Myocyte (in vitro differentiated cells): ENCODE measurements at places on chromosomes 1 and 21.

DNA sequence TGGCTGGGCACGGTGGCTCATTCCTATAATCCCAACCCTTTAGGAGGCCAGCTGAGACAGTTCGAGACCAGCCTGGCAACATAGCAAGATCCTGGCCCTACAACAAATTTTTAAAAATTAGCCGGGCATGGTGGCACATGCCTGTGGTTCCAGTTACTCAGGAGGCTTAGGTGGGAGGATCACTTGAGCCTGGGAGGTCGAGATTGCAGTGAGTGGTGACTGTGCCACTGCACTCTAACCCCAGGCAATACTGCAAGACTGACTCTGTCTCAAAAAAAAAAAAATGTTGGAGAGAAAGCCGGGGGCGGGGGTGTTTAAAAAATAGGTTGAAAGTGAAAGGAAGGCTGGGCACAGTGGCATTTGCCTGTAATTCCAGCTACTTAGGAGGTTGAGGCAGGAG, 16.5 kb downstream of the CLDN19 start:
- DNase-seq, result no peak

- DNase-seq, result no peak
Observed at GRCh38 chr1:20840731-20841130, 53.6 kb upstream of the HP1BP3 start.

- no peak for DNase-seq
Observed at GRCh38 chr1:215878128-215878527, 311.0 kb downstream of the KCTD3 start.

- DNase-seq, result peak; percentile 40
Observed at GRCh38 chr21:21003701-21004100, 5.5 kb downstream of the NCAM2 start.

DNA sequence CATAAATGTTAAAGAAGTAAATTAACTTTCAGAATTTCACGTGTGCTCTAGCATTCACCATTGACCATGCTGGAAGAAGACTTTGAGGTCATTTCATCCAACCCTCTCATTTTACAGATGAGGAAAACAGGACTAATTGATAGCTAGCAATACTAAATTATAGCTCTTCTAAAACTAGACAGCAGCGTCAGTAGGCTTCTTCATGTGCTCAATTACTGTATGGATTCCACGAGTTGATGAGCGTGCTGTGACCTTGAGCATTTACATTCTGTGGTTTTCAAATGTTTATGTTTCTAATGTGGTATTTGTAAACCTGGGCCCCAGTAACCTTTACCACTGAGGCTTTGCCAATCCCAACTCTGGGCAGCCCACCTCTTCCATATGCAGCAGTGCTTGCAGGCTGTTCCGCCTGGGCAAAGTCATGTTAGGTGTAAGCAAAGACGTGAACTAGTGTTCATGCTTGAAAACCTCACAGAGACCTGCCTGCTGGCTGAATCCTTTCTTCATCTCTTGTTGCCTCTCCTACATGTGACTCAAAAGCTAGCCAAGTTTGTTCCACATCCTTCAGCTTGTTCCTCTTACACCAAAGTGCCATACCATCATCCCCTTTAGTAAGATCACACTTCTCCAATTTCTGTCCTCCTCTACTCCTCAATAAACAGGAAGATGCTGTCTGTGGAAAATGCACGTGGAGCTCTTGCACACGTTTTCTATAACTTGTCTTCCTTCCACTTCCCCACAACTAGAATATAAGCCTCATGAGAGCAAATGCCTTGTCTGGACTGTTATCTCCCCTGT, 17.2 kb downstream of the KCNJ15 start:
- no peak for DNase-seq

DNA sequence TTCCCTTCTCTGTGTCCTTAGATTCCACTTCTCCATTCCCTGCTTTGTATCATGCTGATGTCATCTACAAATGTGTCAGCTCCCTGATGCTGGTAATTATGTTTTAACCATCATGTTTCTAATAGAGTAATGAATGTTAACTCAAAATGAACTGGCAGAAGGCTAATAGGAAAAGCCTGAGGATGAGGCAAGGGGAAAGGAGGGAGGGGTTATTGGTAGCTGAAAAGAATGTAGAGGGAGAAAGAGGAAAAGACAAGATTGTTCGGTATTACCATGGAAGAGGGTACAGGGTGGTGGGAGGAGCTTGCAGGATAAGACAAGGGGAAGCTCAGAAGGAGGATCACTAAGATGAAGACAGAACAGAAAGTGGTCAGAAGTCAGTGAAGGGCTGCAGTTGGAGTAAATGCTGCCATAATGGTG, 150.9 kb downstream of the ZC3H11B start:
- DNase-seq, result no peak

GRCh38 chr21:37915497-37915911, 753 bp downstream of the KCNJ6 start:
- DNase-seq, result peak; percentile 61

GRCh38 chr1:93549811-93550210, 101.9 kb downstream of the FNBP1L start:
- no peak for DNase-seq

GRCh38 chr1:3337798-3338724, 116.4 kb upstream of the ARHGEF16 start:
- no peak for DNase-seq

- peak; percentile 55 for DNase-seq
Observed at GRCh38 chr1:3369446-3370076, 84.9 kb upstream of the ARHGEF16 start.

GRCh38 chr1:198549866-198550265, 9.4 kb upstream of the ATP6V1G3 start:
- DNase-seq, result no peak

DNA sequence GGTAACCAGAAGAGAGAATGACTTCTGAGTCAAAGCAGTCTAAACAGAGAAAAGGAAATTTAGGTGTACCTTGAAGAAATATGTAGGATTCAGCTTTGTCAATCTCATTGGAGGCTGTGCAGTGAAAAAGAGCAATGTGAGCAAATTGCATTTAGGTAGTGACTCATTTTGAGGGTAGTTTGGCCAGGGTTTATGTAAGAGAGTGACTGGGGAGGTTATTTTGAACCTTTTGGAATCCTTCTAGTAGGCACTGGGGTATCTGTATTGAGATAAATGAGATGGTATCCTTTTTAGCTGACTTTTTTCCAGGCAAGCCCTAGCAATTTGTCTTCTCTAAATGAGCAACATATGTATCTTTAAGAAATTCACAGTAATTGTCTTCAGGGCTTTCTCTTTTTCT, 95.9 kb downstream of the DISP1 start:
- DNase-seq, result peak; percentile 53

DNA sequence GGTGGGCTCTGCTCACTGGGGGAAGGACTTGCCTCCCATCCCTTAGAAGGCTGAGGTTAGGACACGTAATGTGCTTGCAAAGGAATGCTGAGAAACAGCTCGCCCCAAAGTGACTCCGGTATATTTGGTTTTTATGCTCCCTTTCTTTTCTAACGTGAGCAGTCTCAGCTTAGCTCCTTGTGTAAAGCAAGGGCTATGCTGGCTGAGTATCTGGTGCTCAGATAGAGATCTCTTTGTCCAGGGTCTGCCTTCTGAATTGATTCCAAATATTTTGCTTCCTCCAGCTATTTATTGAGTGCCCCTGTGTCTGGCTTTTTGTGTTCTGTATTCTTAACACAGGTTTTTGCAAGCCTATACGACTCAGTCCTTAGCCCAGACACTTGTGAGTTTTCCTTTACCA, 94.5 kb upstream of the ARTN start:
- no peak for DNase-seq
